ENCODE measurements at places on chromosomes 7 and 10.

DNA sequence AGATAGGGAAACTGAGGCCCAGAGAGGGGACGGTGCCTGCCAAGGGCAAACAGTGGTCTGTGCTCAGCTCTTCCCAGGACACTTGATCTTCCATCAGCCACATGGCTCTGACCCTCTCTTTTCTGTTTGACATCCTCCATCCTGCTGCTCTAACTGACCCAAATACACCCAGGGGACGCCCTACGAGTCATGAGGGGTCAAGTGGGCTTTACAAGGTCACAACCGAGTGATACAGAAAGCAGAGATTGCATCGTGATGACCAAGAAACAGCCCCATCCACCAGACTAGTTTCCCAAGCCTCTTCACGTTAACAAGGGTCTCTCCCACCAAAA is 131.2 kb upstream of the UNC5B start:
- no peak for DNase-seq

GRCh38 chr10:62057850-62058249 is 156.4 kb downstream of the ARID5B start:
- DNase-seq: no peak

DNA sequence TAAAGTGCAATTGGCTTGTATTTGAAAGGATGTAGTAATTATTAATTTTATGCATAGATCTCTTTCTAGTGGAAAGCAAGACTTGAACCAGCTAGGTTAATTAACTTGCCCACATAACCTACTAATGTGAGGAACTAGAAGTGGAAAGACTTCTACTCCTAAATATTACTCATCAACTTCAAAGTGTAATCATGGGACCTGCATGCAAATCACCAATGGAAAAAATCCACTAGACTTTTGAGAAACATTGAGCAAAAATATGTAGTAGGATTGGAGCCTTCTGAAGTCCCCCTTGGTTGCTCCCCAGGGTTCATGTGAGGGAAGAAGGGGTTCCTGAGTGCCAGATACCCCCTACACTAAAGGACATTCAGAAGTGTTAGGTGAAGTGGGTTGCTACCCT is 240.2 kb downstream of the PTEN start:
- no peak for DNase-seq

- DNase-seq: no peak
Observed at GRCh38 chr10:123569436-123570035, 96.6 kb upstream of the GPR26 start.

- no peak for DNase-seq
Observed at GRCh38 chr10:34697351-34698247, 117.5 kb downstream of the PARD3 start.

GRCh38 chr7:106521541-106521940 is 139.4 kb downstream of the CCDC71L start:
- DNase-seq: no peak

GRCh38 chr7:2938514-2939192 is 94.5 kb upstream of the GNA12 start:
- DNase-seq: no peak

- DNase-seq: no peak
Observed at GRCh38 chr7:55349121-55349520, 16.0 kb upstream of the LANCL2 start.

DNA sequence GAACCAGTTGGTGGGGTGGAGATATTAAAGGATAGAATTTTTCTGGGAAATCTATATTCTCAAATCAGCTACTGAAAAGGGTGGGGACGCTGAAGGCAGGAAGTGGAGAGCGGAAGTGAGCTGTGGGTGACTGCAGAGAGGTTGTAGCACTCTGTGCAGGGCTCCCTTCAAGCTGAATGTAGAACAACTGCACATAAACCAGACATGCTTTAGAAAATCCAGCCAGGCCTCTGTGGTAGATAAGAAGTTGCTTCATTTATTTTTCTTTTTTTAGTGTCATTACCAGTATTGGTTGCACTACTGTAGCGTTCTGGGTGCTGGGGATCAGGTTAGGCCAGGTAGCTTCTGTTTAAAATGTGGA is 127.8 kb downstream of the CELF2 start:
- no peak for DNase-seq

GRCh38 chr10:14523286-14523685 is 192.6 kb upstream of the FRMD4A start:
- DNase-seq: no peak

GRCh38 chr10:89458784-89459183 is 44.4 kb downstream of the IFIT5 start:
- DNase-seq: no peak

DNA sequence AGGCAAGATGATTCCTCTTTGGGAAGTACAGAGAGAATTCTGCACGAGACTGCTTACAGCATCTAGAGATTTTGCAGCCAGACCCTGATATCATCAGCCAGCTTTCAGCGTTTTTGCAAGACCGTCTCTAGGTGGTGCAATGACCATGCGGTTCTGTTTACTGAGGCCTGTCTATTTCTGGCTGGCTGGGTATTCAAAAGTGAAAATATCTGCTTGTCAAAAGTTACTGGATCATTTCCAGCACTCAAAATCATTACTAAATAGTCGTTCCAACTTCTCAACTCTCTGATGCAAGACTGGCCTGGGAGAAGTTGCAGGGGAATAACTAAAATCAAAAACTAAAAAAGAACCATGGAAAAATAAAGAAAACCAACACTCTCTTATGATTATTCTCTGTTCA is 240.1 kb downstream of the ELMO1 start:
- no peak for DNase-seq

GRCh38 chr10:36265741-36266140 is 623.6 kb upstream of the FZD8 start:
- DNase-seq: no peak

GRCh38 chr10:25725917-25726716 is 207.9 kb upstream of the MYO3A start:
- peak; percentile 37 for DNase-seq

GRCh38 chr7:85111761-85112160 is 75.1 kb downstream of the SEMA3D start:
- no peak for DNase-seq

GRCh38 chr10:49131507-49132361 is 2.1 kb downstream of the FAM170B start:
- no peak for DNase-seq

DNA sequence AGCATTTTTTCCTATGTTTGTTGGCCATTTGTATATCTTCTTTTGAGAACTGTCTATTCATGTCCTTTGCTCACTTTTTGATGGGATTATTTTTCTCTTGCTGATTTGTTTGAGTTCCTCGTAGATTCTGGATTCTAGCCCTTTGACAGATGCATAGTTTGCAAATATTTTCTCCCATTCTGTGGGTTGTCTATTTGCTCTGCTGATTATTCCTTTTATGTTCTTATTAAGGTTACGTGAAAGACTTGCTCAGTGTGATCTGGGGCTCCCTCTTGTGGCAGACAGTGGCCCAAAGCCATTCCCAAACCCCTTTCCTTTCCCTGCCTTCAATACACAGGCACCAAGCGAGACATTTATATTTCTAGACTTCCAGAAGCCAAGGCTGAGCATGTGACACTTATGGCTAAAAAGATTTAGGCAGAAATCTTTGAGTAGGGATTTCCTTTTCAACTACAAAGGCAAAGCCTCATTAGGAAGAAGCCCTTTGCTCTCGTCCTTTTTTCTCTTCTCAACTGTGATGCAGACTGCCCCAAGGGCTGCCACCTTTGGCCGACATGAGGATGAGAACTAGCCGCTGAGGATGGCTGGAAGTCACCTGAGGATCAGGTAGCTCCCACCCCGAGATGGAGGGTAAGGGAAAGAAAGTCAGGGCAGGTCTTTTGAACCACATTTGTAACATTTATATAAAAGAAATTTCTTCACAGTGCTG is 23.6 kb downstream of the ST8SIA6 start:
- DNase-seq: no peak
